ENCODE measurements at places on chromosomes 2 and 18.

GRCh38 chr2:203122317-203122986 lies 107.8 kb downstream of the NBEAL1 start:
- no peak for DNase-seq

DNA sequence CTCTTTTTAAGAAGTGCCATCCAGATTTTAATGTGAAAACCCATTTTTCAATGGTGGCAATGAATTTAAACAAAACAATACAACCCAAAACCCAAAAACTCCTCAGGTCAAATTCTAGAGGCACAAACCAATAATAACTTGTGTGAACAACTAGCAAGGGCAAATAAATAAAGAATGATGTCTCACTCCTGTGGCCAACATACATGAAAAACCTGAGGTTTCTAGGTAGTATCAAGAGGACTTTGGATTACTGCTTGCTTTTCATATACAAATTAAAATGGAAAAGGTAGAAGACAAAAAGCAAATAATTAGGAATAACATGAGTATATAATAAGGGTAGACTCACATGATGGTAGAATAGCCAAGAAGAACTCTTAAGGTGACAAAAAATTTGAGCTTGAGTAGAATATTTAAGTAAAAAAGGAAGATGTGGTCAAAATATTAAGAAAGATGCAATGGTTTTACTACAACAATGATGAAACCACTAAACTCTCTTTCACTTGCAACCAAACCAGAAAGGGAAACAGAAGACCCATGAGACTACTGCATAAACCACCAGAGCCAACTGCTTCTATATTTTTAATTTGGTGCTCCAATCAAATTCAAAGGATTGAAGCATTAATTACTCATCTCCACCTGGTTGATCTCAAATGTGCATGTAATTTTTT lies 53.5 kb downstream of the DARS1 start:
- DNase-seq = no peak

- no peak for DNase-seq
Observed at GRCh38 chr2:145085612-145086011, 565.7 kb upstream of the ZEB2 start.

DNA sequence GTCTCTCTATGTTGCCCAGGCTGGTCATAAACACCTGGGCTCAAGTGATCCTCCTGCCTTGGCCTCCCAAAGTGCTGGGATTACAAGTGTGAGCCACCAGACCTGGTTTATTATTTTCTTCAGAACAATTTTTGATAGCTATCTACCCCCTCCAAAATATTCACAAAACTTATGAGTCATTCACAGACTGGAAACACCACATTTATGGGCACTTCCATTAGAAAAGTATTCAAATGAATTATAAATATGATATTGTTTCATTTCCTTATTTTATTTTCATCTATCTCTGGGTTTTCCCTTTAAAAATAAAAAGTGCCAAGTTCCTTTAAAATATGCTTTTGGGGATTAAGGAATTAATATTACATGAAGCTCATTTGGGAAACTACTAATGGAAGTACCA lies 58.8 kb upstream of the MSTN start:
- DNase-seq = no peak

DNA sequence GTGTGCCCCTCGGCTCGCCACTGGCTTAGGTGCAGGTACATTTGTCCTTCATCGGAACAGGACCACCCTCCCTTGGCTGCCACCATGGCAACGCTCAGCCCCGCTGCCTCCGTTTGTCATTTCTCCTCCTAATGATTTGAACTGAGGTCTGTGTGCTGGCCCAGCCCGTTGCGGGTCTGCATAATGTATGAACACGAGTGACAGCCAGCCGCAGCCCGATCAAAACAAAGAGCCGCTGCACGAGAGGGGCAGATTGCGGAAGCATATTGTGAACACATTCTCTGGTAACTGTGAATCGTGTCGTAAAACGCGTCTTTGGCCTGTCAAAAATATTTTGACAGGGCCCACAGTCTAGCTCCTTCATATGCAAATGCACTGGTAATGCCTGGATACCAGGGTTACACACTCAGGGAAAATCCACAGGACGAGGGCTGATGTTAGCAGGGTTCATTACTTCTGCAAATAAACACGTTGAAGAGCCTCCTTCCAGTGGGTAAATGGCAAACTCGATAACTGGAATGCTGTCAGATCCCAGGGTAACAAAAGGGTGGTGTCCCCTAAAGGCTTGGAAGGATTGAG lies 137.0 kb downstream of the AGAP1 start:
- DNase-seq = no peak

GRCh38 chr2:86685351-86685750 lies 34.7 kb upstream of the RMND5A start:
- no peak for DNase-seq

- no peak for DNase-seq
Observed at GRCh38 chr2:136393514-136393913, 275.6 kb upstream of the CXCR4 start.

DNA sequence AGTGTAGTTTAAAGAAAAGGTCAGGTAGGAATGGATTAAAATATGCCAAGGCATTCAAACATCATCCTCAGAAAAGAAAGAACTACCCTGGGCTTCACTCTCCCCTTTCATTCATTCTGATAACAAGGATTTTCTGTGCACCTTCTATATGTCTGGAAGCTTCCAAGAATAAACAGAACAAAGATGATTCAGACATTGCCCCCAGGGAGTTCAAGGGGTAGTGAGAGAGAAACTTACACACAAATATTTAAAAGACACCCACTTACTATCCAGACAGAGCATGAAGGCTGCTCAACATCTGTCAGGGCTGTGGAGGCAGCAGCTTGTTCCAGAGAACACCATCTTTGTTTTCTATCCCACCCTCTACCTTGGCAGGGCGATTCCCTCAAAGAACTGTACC lies 140.5 kb downstream of the ALK start:
- DNase-seq = peak; percentile 31

GRCh38 chr2:30686669-30687068 lies 120.6 kb downstream of the CAPN13 start:
- DNase-seq = no peak

- no peak for DNase-seq
Observed at GRCh38 chr2:88318071-88318955, 134.2 kb downstream of the FOXI3 start.

- no peak for DNase-seq
Observed at GRCh38 chr2:202009019-202009481, 24.6 kb upstream of the FZD7 start.

GRCh38 chr2:28423856-28424605 lies 31.4 kb downstream of the FOSL2 start:
- DNase-seq = no peak

- no peak for DNase-seq
Observed at GRCh38 chr2:101401326-101401665, 14.0 kb upstream of the CREG2 start.

DNA sequence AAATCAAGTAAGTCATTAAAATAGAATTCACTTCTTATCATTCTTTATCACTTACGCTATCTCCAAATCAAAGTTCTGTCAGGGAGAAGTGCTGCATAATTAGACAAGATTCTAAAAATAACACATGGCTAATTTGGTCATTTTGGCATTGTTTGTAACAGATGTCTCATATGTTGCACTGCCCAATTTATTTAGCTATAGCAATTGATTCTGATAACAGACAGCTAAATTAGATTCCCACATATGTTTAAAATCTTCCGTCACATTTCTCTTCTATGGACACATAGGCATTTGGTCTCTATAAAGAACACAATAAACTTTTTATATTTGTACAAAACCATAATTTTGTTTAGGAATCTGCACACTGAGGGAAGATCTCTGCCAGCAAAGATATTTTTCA lies 644.5 kb upstream of the VRK2 start:
- no peak for DNase-seq

DNA sequence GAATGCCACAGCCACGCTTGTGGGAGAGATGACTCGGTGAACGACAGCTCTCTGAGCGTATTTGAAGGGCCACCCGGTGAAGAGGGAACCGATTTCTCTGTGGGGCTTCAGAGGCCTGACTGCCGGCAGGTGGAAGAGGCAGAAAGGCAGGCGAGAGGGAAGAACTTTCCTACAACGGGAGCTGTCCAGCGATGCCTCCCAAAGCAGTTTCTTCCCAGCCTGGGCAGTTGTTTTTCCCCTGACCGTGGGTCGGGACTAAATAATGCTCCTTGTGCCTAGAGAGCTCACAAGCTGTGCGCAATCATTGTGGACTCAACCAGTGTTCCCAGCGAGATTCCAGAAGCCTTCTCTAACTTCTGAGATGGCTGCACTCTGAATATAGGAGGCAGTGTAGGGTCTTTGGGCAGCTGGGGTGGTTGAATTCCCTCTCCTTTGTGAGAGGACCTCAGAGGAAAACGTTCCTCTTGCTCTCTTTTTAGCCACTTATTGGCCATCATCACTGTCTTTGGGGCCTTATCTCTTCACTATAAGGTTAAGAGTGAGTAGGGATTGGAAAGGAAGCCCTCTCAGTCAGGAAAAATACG lies 710 bp downstream of the SEC11C start:
- DNase-seq = peak; percentile 14

DNA sequence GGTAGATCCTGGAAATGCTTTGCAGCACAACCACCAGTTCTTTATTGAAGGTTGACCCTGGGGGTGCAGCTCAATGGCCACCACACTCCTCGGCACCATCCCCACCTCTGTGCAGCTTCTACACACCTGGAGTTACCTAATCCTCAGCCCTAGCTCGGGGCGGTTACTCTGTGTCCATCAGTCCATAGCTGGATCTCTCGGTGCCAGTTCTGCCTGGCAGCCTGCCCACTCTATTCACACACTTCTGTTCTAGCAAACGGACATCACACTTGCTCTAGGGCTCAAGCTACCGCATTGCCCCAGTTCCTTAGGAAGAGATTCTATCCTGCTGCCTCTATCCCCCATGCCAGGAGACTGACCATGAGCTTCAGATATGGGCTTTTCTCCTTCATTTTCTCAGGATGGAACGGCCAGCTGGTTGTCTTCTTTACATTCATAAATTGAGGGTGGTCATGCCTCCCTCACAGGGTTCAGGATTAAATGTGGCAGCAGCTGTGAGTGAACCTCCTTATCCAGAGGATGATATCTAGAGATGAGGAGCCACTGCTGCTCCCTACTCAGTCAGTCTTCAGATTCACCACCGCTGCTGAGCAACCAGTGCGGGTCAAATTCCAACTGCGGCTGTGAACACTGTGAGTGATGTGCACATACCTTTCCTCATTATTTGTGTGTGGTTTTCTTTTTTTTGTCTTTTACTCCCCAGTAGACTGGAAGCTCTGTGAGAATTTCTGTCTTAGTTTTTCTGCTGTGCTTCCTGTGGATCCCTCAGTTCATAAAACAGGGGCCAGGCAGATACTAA lies 66.9 kb upstream of the TRIB2 start:
- DNase-seq = no peak

DNA sequence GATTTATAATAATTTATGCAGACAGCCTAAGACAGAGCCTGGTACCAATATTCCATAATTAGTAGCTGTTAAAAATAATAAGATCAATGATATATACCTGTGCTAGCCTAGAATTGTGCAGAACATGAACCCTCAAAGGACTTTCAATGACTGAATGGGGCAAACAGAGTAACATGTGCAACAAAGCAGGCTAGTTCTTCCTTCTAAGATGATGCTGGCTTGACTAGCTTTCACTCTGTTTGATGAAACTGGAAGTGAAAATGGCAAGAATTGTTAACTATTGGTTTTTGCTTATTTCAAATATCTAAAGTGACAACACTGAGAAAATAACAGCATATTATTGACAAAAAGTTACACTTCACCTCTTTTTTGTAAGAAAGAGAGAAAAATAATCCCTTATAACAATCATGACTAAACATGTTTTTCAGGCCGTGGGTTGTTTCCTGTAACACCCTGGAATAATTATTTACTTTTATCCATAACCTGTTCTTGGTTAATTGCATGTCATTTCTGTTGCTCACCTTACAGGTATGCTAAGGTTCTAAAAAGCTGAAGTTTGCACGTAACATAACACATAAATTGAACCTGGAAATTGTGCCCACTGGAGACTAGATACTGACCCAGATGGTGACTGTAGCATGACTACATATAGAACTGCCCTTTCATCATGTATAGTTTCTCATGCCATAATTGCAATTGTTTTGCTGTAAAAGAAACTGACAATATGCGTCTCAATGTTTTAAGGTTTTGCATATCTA lies 108.7 kb downstream of the C18orf54 start:
- no peak for DNase-seq

DNA sequence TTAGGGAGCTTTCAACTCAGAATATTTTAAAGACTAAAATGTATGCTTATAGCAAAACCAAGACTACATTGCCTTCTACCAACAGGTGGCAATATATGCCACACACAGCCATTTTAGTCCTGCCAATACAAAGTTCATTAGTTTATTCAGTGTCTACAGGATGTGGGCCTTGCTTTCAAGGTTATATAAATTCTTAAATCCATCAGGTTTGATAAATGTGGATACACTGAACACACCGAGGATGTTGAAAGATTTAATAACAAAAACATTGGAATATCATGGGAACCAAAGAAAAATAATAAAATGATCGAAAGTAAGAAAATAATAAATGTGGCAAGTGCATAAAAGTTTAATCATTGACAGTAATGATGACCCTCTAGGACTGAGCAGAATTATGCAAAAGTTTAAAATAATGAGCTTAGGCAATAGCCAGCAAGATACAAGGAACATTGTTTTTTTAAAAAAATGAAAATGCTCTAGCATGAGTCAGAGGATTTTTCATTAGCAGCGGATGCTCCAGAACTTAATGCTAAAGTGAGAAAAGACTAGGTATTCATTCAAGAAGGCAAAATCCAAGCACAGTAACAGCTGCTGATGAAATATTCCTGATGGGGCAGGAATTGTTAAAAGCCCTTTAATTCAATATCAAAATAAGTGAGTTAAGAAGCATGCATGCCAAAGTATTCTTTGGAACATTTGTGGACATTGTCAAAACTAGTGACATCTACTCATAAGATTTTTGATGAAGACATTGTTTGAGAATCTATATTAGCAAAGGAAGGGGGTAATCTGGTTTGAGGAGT lies 14.2 kb downstream of the SCN9A start:
- DNase-seq = no peak

DNA sequence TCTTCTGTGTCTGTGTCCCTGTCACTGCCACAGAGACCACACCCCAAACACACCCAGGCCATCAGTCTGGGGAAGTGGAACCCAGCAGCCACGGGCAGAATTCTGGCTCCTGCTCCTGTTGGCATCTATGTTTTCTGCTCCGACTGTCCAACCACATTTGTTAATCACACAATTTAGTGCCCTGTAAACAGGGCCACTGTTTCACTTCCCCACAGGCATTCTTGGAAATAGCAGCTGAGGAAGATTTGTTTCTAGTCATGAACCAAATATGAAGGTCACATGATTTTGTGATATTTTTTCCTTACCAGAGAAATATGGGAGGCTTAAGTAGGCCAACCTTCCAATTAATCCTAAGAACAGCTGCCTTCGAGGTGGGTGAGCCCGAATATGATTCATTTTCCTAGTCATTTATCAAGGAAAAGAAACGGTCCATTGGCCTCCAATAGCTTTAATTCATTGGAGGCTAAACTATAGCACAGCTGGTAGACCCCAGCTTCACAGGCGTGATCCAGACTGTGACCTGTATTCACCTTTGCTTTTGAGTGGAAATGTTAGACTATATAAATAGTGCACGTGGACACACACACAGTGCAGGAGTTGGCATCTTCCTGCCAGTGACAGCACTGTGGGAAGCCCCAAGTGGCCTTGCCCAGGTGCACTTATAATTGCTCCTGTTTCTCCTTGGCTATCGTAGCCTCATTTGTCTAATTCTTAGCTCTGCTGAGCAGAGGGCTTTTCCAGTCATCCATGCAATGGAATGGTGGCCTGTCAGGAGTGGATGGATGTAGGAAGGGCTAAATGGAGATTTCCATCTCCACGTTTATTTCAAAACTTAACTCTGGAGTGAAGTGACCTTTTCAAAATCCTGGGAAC lies 267.9 kb downstream of the LPIN1 start:
- peak; percentile 43 for DNase-seq

GRCh38 chr2:102592601-102593000 lies 26.8 kb upstream of the SLC9A2 start:
- no peak for DNase-seq

All from skeletal muscle cell (primary cell).